PC-3 (cell line): ENCODE measurements at places on chromosomes 12 and 14. TPM values are rescaled to one million over a fixed set of nuclear protein-coding genes. Genes with fewer than 3 reads are reported as not detected.
A peak's percentile ranks its signal among the peaks of the same experiment; 100 is the strongest.

PUS7L gene
- total RNA-seq, result 9.1 and 14.6 TPM in 2 replicates

PTPN6 gene
- 22.5 and 28.4 TPM in 2 replicates for total RNA-seq

CLEC4C gene
- total RNA-seq, result not detected in 2 replicates

FAM90A1 gene
- not detected in 2 replicates for total RNA-seq

GCH1 gene
- total RNA-seq, result 26.6 and 26.9 TPM in 2 replicates

ANKS1B gene
- total RNA-seq, result 0.07 and 0.98 TPM in 2 replicates

CCDC196 gene
- total RNA-seq, result not detected in 2 replicates

SPX gene
- 0.87 TPM in 1 of 2 replicates, not detected in the other for total RNA-seq

DNA sequence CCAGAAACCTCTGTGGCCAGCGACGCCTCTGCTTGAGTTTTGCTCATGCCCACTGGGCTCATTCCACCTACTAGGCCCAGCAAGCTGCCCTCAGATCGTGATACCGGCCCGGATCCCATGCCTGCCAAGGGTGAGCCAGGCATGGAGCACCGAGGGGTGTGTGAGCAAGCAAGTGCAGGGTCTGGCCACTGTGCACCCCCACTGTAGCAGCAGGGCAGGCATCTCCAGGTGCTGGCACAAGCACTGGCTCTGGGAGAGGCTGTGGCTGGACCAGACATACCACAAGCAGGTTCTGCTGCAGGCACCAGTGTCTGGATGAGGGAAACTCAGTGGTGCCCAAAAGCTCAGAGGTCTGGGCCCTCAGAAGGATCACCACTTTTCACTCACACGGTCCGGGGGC, 20.6 kb downstream of the FAM186A start:
- no peak for DNase-seq

- no peak for DNase-seq
Measured at GRCh38 chr12:130956009-130956408, 2.3 kb downstream of the ADGRD1 start.

GRCh38 chr12:98425859-98426258, 89.5 kb upstream of the TMPO start:
- no peak for DNase-seq

DNA sequence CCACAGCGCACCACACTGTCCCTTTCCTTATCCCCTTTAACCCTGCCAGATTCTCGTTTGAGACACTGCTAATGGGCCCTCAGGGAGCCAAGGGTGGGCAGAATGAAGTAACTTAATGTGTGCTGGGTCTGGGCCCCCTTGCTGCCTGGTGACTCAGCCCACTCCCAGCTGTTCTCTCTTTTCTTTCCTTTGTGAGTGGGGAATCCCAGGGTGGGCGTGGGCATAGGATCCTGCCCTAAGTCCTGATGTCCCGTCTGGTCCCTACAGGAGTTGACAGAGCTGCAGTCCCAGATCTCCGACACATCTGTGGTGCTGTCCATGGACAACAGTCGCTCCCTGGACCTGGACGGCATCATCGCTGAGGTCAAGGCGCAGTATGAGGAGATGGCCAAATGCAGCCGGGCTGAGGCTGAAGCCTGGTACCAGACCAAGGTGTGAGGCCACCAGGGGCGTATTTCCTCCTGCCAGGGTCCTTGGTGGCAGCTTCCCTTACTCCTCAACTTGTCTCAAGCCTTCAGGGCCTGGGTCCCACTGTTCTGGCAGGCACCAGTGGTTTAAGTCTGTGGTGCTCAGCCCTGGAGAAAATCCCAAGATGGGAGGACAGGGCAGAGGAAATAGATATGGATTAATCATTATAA, 8.3 kb downstream of the KRT7 start:
- DNase-seq, result peak; percentile 32

GRCh38 chr14:100288382-100289185, 17.7 kb downstream of the SLC25A29 start:
- no peak for DNase-seq

- no peak for DNase-seq
Measured at GRCh38 chr12:31876568-31877424, 82.4 kb upstream of the RESF1 start.

GRCh38 chr12:103422328-103422727, 73.4 kb downstream of the C12orf42 start:
- DNase-seq, result no peak

DNA sequence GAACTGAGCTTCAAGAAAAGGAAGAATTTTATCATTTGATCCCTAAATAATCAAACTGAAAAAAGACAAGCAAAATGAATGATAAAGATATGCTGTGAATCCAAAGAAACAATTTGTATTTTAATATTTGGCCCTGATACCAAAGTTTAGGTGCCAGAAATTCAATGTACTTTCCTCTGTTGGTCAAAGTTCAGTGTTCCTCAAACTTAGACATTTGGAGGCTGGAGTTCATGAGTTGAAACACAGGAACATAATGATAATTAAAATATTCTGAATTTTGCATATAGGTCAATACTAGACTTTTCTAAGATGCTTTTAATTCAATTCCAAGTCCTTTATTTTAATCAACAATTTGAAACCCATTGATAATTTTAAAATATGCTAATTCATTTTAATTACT, 1007.7 kb upstream of the ATXN7L3B start:
- DNase-seq, result no peak

DNA sequence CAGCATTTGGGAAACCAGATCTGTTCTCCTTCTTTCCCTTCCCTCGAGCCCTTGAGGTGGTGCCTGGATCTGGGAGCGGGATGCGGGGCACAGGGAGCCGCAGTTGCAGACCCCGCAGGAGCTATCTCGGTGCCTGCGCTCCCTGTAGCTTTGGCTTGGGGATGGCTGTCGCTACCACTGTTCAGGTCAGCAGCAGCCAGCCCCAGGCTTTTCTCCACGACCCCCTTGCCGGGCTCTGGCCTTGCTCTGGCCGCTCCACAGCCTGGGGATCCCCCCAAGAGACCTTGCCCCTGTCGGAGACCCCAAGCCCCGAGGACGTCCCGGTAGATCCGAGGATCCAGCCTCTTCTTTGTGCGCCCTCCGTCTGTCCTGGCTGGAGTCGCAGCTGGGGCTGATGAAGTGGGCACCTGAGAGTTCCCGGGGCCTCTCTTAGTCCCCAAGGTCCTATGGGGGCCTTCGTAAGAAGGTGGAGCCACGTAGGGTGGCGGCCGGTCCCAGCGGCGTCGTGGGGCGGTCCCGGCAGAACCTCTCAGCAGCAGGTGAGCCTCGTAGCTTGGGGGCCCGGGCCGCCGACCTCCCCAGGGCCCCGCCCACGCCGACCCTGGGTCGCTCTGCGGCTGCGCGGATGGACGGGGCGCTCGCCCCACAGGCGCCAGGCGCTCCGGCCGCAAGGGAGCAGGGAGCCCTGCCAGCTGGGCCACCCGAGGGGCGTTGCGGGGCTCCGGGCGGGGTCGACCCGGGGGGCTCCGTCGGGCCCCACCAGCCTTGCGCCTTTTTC, 1.3 kb downstream of the DDN start:
- DNase-seq, result peak; percentile 33

- no peak for DNase-seq
Measured at GRCh38 chr14:84785996-84786395, 743.9 kb upstream of the FLRT2 start.

- no peak for DNase-seq
Measured at GRCh38 chr12:124130691-124131591, 157.9 kb downstream of the ZNF664 start.

- no peak for DNase-seq
Measured at GRCh38 chr14:85313560-85314207, 216.3 kb upstream of the FLRT2 start.

DNA sequence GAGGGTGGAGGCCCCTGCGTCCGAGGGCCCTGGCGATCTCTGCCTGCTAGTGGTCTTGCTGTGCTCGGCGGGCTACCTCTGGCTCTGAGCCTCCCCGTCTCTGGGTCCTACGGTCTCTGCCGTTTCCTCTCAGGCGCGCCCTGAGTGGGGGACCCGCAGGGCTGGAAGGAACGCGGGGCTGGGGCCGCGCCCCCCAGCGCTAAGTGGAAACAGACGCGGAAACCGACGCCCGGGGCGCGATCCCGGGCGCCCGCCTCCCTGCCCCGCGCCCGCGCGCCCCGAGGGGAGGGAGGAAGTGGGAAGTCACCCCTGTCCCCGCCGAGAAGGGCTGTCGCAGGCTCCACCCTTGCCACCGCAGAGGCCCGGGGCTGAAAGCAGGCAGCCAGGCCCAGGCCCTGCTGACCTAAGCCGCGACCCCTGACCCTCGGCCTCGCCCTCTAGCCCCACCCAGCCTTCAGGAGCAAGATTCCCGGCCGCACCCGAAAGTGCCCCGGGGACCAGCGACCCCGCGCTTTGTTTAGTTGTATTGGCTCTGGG, 831 bp downstream of the CRIP1 start:
- no peak for DNase-seq

DNA sequence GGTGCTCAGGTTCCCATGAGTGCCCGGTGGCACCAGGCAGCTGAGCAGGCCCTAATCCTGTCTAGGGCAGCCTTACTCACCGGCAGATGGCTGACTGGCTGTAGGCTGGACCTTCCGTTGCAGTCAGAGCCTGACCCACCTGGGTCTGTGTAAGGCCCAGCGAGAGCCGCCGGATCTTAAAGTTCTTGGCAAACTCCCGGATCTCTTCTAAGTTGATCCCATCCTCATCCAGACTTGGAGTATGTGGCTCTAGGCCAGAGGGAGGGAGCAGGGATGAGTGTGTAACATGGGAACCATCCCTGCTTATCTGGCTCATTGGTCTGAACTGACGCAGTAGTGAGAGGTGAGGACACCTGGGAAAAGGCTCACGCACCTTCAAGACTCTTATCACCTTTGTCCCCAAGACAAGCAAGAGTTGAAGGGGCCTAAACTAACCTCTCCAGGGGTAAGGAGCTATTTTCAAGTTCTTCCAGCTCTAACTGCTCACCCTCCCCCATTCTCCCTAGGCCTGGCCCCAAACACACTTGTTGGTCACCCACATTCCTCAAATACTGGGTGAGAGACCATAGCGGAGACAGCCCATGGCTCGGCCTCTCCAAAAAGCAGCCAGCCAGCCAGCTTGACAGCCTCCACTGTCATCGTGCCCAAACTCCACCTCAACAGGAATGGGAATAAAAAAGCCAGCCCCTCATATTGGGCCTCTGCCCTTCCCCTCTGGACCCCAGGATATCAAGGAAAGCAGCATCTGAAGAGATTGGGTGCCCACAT, 18.8 kb upstream of the TFCP2 start:
- no peak for DNase-seq
